ENCODE measurements at places on chromosomes 2 and 18.
A peak's percentile ranks its signal among the peaks of the same experiment; 100 is the strongest.

DNA sequence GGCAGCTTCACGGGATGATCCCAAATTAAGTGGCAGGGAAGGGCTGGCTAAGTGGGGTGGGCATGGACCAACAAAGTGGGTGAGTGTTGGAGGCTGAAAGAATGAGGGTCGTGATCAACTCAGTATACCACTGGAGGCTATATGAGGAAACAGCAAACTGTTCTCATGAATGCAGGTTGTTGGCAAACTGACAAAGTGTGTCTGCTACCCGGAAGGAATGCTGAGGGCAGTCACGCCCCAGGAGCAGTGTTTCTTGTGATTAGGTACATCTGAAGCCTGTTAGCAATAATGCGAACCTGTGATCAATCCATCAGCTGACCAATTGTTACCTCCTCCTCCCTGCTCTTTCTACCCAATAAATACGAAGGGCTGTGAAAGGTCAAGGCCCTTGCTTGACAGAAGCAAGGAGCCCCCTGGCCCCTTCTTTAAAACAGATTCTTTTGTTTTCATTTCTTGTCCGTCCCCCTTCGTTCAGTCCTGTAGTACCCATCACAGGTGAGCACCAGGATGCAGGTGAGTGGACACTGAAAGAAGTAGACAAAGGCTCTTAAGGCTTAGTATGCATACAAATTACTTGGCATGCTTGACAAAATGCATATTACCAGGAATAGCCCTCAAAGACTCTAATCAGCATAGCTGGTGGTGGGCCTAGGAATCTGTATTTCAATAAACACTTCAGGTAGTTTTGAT lies 67.9 kb downstream of the LOXHD1 start:
- DNase-seq = no peak

- DNase-seq = no peak
Observed at GRCh38 chr2:33267043-33267442, 209.4 kb upstream of the RASGRP3 start.

DNA sequence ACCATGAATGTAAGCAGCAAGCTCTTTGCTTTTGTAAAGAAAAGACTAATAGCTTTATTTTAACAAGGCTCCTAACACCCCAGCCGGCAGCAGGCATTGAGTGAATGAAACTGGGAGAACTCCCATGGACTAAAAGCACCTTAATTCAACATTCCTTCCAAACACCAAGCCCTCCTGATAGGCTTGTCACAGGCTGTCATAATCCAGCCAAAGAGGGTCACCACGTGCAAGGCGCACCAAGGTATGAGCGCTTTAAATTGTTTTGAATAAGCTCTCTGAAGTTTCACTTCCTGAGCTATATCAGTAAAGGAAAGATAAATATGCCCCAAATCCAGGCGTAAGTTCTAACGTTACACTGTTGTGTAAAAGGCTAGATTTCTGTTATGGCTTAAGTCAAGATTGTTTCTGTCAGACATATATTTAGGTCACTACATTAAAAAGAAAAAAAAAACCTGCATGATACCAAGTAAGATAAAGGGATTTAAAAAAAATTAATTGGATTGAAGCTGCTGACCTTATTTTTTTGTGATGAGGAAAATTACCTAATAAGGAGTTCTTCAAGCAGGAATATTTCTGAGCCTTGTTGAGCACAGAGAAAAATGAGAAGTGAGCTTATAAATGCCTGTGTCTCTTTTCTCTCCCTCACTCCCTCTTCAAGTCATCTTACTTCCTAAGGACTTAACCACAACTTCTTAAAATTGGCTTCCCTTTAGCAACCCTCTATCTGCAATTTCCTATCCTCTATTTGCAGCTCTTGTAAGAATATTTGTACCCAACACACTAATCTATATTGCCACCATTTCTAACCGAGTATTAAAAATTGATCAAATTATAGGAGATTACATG lies 136.1 kb upstream of the NRP2 start:
- no peak for DNase-seq

DNA sequence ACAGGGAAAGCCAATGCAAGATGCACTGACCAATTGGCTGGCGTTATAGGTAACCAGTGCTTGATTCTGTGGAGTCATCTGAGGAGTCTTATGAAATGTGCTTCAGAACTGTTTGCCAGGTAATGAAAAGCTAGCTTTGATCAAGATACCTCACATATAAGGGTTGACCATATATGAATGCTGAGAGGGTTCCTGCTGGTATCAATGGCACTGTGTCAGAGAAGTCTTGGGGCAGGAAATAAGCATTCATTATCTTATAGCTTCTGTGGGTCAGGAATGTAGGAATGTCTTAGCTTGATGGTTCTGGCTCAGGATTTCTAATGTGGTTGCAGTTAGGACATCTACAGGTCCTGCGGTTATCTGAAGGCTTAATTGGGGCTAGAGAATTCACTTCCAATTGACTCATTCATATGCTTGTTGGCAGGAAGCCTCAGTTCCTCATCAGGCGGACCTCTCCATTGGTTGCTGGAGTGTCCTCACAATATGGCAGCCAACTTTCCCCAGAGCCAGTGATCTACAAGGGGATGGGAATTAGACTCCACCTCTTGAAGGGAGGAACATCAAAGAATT lies 22.1 kb upstream of the TCF7L1 start:
- no peak for DNase-seq

GRCh38 chr2:207227062-207227748 lies 61.5 kb upstream of the KLF7 start:
- peak; percentile 71 for DNase-seq

DNA sequence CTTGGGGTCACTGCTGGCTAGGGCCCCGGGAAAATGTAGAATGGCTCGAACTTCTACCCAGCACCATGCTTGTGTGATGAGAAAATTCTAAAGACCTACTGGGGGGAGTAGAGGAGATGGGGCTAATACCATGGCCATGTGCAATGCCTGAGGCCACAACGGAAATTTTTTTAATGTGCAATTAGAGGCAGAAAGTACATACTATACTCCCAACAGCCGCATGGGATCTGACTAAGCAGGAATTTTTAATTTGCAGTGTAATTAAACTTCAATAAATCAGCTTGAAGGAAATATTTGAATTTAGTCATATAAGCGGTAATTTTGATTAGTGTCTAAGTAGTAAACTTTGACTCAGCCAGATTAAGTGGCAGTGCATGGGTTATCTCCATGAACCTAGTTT lies 53.2 kb upstream of the CNGA3 start:
- no peak for DNase-seq

DNA sequence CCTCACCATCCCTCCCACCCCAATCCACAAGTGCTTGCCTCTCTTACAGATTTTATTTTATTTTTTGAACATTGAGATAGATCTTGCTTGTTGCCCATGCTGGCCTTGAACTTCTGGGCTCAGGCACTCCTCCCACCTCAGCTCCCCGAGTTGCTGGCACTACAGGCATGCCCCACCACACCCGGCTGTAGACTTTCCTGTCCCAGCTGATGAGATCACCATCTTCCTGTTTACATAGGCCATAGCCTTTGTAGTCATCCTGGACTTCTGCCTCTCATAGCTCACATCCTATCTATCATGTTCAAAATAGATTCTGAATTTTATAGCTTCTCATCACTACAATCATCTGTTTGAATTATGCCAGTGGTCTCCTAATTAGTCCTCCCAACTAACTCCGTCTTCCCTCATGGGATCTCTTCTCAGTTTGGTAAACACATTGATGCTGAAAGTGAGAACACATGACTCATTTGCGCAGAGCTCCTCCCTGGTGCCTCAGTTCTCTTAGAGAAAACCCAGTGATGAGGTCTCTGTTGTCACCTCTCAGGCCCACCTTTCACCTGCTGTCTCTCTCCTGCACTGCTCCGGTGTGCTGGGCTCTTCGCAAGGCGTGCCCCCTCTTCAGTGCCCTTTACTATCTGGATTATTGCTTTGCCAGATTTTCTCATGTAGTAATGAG lies 243.0 kb downstream of the ZNF407 start:
- DNase-seq = peak; percentile 51

- DNase-seq = peak; percentile 43
Observed at GRCh38 chr2:120699292-120699691, 36.4 kb upstream of the GLI2 start.
